Left renal cortex interstitium (tissue), 4 donors: ENCODE measurements at places on chromosomes 1 and 21.

DNA sequence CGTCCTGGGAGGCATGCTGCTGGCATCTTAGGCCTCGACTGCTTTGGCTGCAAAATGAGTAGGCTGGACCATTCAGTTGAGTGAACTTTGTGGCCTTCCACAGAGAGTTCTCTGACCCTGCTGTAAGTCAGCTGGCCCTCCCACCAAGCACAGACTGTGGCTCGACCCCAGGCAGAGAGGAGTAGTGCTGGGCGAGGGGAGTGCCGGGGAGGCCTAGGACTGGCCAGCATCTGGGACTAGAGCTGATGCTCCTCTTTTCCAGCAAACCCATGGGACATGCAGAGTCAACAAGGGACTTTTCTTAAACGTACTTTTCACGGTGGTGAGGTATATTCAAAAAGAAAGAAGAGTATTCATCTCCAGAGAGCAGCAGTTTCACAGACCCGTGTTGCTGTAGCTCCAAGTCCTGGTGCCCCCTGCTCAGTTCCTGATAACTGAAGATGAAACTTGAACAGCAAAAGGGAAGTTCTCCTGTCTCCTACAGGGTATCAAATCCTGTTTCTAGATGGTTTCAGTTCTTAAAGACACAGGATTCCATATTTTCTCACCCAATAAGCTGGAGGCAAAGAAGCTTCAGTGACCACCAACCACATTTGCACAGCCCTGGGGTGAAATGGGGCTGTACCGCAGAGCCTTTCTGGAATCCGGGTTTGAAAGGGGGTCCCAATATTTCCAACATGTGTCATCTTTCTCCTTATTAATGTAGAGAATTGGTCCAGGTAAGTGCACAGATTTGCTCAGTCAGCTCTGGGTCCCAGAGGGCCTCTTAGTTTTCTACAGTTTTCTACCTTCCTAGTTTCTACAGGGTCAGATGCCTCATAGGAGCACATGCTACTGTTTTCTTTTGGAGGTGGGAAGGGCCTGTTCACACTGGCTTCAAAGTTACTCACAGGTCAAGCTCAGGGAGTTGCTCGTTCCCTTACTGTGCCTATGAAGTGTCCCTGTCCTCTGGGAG, 20.9 kb downstream of the BATF3 start:
- DNase-seq: no peak

- DNase-seq: no peak
Measured at GRCh38 chr1:169312084-169312954, 55.3 kb downstream of the NME7 start.

DNA sequence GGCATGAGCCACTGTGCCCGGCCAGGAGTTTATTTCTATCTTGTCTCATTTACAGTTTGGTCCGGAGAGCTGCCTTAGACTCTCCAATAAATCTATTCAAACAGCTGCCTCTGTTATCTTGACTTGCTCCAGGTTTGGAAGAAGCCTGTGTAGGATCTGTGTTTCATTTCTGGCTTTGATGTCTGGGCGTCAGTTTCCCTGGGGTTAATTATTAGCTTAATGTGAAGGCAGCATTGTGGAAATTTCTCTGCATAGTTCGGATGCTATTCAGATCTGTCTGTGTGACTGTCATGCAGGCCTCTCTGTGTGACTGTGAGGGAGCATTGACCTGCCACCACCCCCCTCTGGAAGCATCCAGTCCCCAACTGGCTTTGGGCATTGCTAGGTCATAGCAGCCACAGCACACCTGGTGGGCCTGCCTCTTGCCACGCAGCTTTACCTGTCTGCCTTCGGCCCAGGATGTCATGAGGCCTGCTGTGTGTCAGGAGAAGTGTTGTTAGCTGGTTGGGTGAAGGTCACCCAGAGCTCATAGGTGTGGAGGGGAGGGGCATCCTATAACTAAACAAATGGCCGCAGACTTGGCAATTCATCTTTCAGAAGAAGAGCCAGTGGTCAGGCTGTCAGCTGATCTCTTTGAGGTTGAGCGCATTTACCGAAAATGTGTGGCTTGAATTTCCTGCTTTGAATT, 9.8 kb downstream of the IFNGR2 start:
- no peak for DNase-seq

- DNase-seq: no peak
Measured at GRCh38 chr1:101264697-101265096, 27.9 kb downstream of the S1PR1 start.

DNA sequence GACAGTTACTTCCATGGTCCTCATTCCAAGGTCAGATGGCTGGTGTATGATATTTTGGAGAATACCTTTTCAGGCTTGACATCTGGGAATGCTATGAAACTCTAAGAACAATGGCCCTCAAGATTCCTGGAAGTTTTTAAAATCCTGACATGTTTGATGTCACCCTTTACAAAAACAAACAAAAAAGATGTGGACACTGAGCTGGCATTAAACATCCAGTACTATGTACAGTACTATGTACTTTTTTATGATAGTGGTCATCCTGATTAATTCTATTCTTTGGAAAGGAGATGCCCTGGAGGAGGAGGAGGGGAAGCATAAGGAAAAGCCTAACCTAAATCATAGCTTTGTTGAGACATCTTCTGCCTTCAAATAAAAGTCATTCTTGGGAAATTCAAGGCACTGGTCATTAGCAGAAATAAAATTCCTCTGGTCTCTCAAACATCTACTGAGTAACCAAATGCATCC, 235.4 kb downstream of the HMCN1 start:
- no peak for DNase-seq

DNA sequence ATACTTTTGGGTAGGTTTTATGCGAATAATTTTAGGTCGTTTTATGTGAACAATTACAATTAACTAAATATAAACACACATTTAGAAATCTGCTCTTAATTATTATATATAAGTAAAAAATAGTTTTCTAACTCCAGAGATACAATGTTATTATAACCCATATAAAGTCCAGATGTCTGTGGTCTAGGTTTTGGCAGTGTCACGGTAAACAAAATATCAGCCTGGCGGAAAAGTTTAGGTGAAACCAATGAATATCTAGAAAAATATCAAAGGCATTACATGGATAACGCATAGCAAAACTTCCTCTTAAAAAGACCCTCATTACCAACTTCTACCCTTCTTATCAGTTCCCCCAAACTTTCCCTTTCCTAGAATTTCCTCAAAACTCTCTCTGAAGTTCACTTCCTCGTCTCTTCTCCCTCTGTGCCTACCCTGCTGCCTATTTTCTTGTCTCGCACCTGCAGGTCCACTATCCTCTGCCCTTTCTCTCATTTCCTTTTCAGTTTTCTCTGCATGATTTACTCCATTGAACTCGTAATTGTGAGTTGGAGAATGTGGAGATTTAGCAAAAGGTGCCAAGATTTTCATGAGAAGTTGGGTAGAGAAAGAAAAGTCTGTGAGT, 21.8 kb downstream of the VTCN1 start:
- no peak for DNase-seq

- no peak for DNase-seq
Measured at GRCh38 chr1:205928317-205928716, 14.9 kb downstream of the SLC26A9 start.

DNA sequence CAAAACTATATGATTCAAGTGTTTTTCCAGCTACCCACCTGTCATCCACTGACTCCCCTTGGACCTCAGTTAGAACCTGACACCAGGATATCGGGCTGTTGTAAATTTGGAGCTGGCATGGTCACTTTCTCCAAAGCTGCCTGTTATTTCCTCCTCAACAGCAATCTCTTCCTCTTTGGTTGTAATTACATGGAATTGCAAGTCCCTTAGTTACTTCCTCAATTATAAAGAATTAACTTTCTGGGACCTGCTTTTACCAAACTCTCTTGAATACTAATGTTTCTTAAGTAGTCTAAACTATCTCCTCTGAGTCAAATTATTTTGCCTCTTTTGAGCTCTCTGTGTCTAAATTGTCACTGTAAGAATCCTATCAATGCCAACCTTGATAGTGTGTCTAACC, 150.3 kb upstream of the SGIP1 start:
- no peak for DNase-seq

GRCh38 chr1:223240122-223240521, 97.1 kb upstream of the TLR5 start:
- no peak for DNase-seq

GRCh38 chr1:30763651-30764248, 6.2 kb upstream of the LAPTM5 start:
- no peak for DNase-seq

DNA sequence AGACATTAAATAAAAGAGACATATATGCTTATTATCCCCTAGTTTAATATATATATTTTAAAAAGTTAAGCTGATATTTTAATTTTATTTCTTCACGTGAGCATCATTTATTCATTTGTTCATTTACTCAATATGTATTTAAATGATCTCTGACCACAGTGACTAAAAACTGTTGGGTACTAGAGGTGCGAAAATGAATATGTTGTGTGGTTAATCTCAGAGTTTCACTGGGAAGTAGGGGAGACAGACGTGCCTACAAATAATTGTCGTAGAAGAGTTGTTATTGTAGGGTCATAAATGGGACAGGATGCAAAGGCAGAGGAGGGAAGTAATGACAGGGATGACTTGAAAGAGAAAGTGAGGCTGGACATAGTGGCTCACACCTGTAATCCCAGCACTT, 213.0 kb upstream of the CACYBP start:
- no peak for DNase-seq

DNA sequence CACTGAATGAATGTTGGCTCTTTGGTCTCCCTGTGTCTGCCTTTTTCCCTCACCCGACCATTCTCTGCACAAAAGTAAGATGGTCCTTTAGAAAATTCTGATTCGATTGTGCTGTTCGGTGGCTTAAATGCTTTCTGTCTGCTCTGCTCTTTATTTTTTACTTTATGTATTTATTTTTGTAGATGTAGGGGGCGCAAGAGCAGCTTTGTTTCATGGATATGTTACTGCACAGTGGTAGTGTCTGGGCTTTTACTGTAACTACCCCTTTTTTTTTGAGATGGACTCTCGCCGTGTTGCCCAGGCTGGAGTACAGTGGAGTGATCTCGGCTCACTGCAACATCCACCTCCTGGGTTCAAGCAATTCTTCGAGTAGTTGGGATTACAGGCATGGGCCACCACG, 15.7 kb downstream of the NLRP3 start:
- no peak for DNase-seq

- no peak for DNase-seq
Measured at GRCh38 chr1:147238053-147238902, 4.2 kb upstream of the CHD1L start.

DNA sequence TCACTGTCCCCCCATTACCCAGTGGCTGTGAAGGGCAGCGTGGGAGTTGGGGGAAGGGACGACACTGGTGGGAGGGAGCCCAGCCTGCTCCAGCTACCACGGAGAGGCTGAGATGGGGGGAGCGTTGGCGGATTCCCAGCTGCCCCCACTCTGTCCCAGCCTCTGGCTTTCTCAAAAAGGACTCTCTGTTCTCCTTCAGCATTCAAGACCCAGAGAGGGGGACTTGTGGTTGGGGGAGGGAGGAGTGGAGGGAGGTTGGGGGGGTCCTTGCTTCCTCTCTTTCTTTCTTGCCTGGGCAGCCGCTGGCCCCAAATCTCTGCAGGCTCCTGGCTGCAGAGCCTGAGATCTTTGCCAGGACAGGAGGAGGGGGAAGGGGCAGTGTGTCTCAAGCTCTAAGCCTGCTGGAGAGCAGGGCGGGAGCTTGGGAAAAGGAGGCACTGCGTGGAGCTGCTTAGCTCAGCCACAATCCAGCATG, 2.2 kb downstream of the ATP1A2 start:
- DNase-seq: no peak

- DNase-seq: no peak
Measured at GRCh38 chr1:177926201-177926600, 43.7 kb downstream of the SEC16B start.

DNA sequence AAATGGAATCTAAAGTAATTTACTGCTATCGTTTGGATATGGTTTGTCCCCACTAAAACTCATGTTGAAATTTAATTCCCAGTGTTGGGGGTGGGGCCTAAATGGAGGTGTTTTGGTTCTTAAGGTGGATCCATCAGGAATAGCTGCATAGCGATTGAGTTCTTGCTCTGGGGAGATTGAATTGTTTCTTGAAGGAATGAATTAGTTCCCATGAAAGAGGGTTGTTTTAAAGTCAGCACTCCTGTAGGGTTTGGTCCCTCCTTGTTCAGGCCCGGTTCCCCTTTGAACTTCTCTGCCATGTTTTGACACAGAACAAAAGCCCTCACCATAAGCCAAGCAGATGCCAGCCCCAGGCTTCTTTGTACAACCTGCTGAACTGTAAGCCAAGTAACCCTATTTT, 170.9 kb downstream of the COL11A1 start:
- DNase-seq: no peak

GRCh38 chr1:1895060-1895418, 4.2 kb upstream of the GNB1 start:
- DNase-seq: no peak
